Activated naive CD4-positive, alpha-beta T cell treated with anti-CD3 and anti-CD28 coated beads for 36 hours (primary cell): ENCODE measurements at places on chromosomes 2 and 18.

GRCh38 chr2:64867253-64867996 is 121.8 kb upstream of the SLC1A4 start:
- no peak overlapping the region for H3K27ac ChIP-seq
- no peak for DNase-seq
- H3K36me3 ChIP-seq = no peaks in the 10 kb centered on the region
- no peaks in the 10 kb centered on the region for H3K4me1 ChIP-seq
- H3K27me3 ChIP-seq = peaks cover 3% of the 10 kb centered on the region
- no peak overlapping the region for H3K4me3 ChIP-seq

- no peaks in the 10 kb centered on the region for H3K36me3 ChIP-seq
- DNase-seq = no peak
- no peaks in the 10 kb centered on the region for H3K4me1 ChIP-seq
- no peak overlapping the region for H3K4me3 ChIP-seq
- H3K27me3 ChIP-seq = peaks cover 26% of the 10 kb centered on the region
Observed at GRCh38 chr18:11676386-11676785, 12.7 kb upstream of the GNAL start.

- no peak overlapping the region for H3K4me3 ChIP-seq
- DNase-seq = no peak
- H3K4me1 ChIP-seq = peaks cover 23% of the 10 kb centered on the region
Observed at GRCh38 chr2:54966165-54966832, 84.0 kb downstream of the RTN4 start.

GRCh38 chr2:235520787-235521186 is 26.9 kb downstream of the AGAP1 start:
- H3K4me3 ChIP-seq = no peak overlapping the region
- no peak for DNase-seq
- H3K36me3 ChIP-seq = no peaks in the 10 kb centered on the region
- H3K4me1 ChIP-seq = no peaks in the 10 kb centered on the region

- no peak overlapping the region for H3K27ac ChIP-seq
- H3K27me3 ChIP-seq = no peaks in the 10 kb centered on the region
- H3K4me1 ChIP-seq = no peaks in the 10 kb centered on the region
- no peaks in the 10 kb centered on the region for H3K36me3 ChIP-seq
Observed at GRCh38 chr2:138217975-138218374, 253.7 kb downstream of the HNMT start.

- DNase-seq = no peak
- no peaks in the 10 kb centered on the region for H3K36me3 ChIP-seq
- H3K27ac ChIP-seq = no peak overlapping the region
- H3K27me3 ChIP-seq = no peaks in the 10 kb centered on the region
Observed at GRCh38 chr18:4181086-4181485, 274.0 kb downstream of the DLGAP1 start.

GRCh38 chr2:111663471-111664274 is 220.3 kb downstream of the ANAPC1 start:
- DNase-seq = no peak
- H3K27ac ChIP-seq = no peak overlapping the region
- peaks cover 6% of the 10 kb centered on the region for H3K4me1 ChIP-seq

- H3K4me3 ChIP-seq = no peak overlapping the region
- no peaks in the 10 kb centered on the region for H3K4me1 ChIP-seq
- H3K27me3 ChIP-seq = no peaks in the 10 kb centered on the region
- no peak overlapping the region for H3K27ac ChIP-seq
Observed at GRCh38 chr2:236343400-236344161, 79.4 kb upstream of the ASB18 start.

- H3K27me3 ChIP-seq = no peaks in the 10 kb centered on the region
- DNase-seq = no peak
- no peak overlapping the region for H3K27ac ChIP-seq
- no peak overlapping the region for H3K4me3 ChIP-seq
- H3K36me3 ChIP-seq = peaks cover 10% of the 10 kb centered on the region
- H3K4me1 ChIP-seq = peaks cover 15% of the 10 kb centered on the region
Observed at GRCh38 chr18:36912887-36913286, 84.0 kb downstream of the KIAA1328 start.

DNA sequence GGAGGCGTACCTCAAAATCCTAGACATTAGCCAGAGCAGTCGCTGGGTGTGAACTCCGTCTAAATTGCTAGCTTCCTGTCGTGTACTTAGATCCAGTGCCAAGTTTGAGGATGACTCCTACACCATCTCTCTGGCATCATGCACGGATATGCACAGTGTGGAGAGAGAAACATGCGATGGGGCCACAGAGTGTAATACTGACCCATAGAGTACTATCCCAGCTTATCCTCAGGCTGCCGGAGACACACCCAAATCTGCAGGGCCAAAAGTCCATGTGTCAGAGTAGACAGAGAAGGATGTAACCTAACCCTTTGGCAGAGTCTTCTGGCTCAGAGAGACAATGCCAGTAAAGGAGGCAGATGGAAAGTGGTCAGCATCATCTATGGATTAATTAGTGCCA is 84.2 kb downstream of the ARL4C start:
- DNase-seq = no peak
- no peak overlapping the region for H3K27ac ChIP-seq
- no peaks in the 10 kb centered on the region for H3K36me3 ChIP-seq
- no peaks in the 10 kb centered on the region for H3K27me3 ChIP-seq
- peaks cover 32% of the 10 kb centered on the region for H3K4me1 ChIP-seq

- DNase-seq = no peak
- peaks cover 7% of the 10 kb centered on the region for H3K27me3 ChIP-seq
- H3K27ac ChIP-seq = no peak overlapping the region
- H3K36me3 ChIP-seq = no peaks in the 10 kb centered on the region
- no peak overlapping the region for H3K4me3 ChIP-seq
Observed at GRCh38 chr2:171675810-171676345, 11.4 kb upstream of the DYNC1I2 start.

DNA sequence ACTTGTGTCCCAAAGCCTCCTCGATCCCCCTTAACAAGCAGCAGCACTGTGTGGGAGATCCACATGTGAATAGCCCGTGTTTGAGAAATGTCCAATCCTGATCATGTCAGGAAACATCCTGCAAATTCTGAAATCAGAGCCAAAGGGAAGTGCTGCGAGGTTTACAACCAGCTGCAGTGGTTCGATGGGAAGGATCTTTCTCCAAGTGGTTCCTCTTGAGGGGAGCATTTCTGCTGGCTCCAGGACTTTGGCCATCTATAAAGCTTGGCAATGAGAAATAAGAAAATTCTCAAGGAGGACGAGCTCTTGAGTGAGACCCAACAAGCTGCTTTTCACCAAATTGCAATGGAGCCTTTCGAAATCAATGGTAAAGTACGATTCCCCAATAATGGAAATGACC is at the start of gene MARCO:
MARCO (plus strand) TSS at position 164 of the 400 bp plus-strand sequence; CDS start at position 271, 107 bp downstream.
- H3K27ac ChIP-seq = no peak within 1 kb of the TSS
- no peaks in the 10 kb centered on the region for H3K36me3 ChIP-seq
- H3K4me3 ChIP-seq = no peak within 1 kb of the TSS
- H3K4me1 ChIP-seq = no peaks in the 10 kb centered on the region

- H3K27me3 ChIP-seq = no peaks in the 10 kb centered on the region
- H3K27ac ChIP-seq = peak overlapping the region; percentile 0
- no peaks in the 10 kb centered on the region for H3K36me3 ChIP-seq
- H3K4me1 ChIP-seq = peaks cover 11% of the 10 kb centered on the region
Observed at GRCh38 chr2:148614014-148614321, 30.6 kb upstream of the EPC2 start.

DNA sequence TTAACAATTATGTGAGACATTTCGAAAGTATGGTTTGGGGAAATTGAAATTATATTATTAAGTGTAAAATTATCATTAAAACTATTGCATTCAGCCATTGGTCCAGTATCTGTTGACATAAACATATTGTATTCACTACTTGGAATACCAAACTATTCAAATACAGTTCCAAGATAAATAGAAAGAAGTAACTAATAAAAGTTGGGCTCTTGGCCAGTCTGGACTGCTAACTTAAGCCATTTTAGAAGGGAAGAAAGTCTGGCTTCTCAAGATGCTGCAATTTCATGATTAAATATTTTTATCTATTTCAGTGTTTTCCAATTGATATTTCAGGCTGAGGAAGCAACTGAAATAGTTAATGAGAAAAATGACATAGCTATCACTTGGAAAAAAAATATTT is 109.8 kb upstream of the CHRNA1 start:
- no peaks in the 10 kb centered on the region for H3K4me1 ChIP-seq
- no peak overlapping the region for H3K4me3 ChIP-seq
- H3K27me3 ChIP-seq = no peaks in the 10 kb centered on the region
- H3K27ac ChIP-seq = no peak overlapping the region
- H3K36me3 ChIP-seq = no peaks in the 10 kb centered on the region

- DNase-seq = no peak
- no peak overlapping the region for H3K27ac ChIP-seq
- peaks cover 3% of the 10 kb centered on the region for H3K27me3 ChIP-seq
- H3K4me1 ChIP-seq = no peaks in the 10 kb centered on the region
Observed at GRCh38 chr2:188909036-188909435, 65.1 kb upstream of the COL3A1 start.

- H3K27me3 ChIP-seq = no peaks in the 10 kb centered on the region
- H3K4me1 ChIP-seq = no peaks in the 10 kb centered on the region
- H3K27ac ChIP-seq = no peak overlapping the region
- no peaks in the 10 kb centered on the region for H3K36me3 ChIP-seq
- H3K4me3 ChIP-seq = no peak overlapping the region
- DNase-seq = no peak
Observed at GRCh38 chr2:140041811-140042210, 1261.6 kb upstream of the NXPH2 start.

DNA sequence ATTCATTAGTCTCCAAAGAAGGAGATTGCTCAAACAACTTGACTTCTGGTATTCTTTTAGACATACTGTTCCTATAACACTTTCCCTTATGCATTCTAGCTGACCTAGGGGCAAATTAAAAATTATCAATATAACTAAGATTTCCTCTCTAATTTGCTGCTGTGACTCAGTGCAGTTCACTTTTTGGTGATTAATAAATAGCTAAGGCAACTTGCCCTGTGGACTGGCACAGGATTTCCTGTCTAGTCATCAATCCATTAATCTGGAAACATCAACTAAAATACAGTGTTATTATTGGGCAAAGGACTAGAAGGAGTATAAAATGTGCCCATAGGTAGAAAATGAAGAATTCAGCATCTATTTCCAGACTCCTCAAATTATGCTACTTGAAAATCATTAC is 83.5 kb upstream of the SERPINE2 start:
- no peak for DNase-seq
- no peak overlapping the region for H3K27ac ChIP-seq
- no peaks in the 10 kb centered on the region for H3K36me3 ChIP-seq
- H3K4me3 ChIP-seq = no peak overlapping the region
- peaks cover 3% of the 10 kb centered on the region for H3K27me3 ChIP-seq

GRCh38 chr2:158457092-158457825 is 507 bp downstream of the PKP4 start:
- peaks cover 26% of the 10 kb centered on the region for H3K4me1 ChIP-seq
- peak overlapping the region; percentile 95 for H3K4me3 ChIP-seq
- peak; percentile 56 for DNase-seq
- no peaks in the 10 kb centered on the region for H3K27me3 ChIP-seq
- peak overlapping the region; percentile 79 for H3K27ac ChIP-seq
- H3K36me3 ChIP-seq = peaks cover 3% of the 10 kb centered on the region

- H3K36me3 ChIP-seq = no peaks in the 10 kb centered on the region
- no peak overlapping the region for H3K4me3 ChIP-seq
- H3K27me3 ChIP-seq = peaks cover 74% of the 10 kb centered on the region
- no peak overlapping the region for H3K27ac ChIP-seq
- peaks cover 30% of the 10 kb centered on the region for H3K4me1 ChIP-seq
Observed at GRCh38 chr18:905307-905947, 756 bp downstream of the ADCYAP1 start.

- H3K36me3 ChIP-seq = no peaks in the 10 kb centered on the region
- DNase-seq = no peak
- H3K4me1 ChIP-seq = no peaks in the 10 kb centered on the region
- no peak overlapping the region for H3K27ac ChIP-seq
Observed at GRCh38 chr2:204452464-204453023, 92.7 kb upstream of the PARD3B start.

DNA sequence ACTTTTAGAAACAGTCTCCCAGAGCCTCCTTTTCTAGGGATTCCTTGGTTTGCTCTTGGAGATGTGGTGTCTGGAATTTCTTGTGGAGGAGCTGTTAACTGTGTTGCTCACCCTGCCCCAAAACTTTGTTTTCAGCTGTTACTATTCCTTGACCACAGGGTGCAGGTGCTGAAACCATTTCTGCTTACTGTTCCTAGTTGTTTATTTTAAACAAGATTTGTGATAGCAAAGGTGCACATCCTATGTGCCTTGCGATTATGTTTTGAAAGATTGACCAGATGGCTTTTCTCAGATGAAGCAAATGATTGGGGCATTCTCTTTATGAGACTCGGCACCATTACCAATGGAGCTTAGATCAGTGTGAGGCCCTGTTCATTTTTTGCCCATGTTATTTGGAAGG is 111.2 kb downstream of the RAB3GAP1 start:
- DNase-seq = no peak
- H3K36me3 ChIP-seq = peaks cover 23% of the 10 kb centered on the region
- H3K4me3 ChIP-seq = no peak overlapping the region
- H3K4me1 ChIP-seq = peaks cover 11% of the 10 kb centered on the region
- H3K27ac ChIP-seq = no peak overlapping the region

DNA sequence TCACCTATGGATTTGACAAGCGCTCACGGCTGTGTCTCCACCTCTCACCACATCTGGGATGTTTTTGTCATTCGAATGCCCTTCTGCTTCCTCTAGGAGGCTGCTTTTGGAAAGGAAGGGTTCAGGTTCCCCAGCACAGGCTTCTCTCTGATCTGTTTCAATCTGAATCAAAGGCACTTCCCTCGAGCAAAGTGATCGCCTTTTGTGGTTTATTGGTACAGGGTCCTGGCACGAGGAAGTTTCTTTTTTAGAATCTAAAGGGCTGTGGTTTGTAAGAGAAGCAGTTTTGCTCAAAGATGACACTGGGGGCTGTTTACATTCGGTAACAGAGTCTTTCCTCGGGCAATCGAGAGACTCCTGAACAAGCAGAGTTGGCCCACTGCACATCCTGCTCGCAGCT is 145.0 kb downstream of the DAW1 start:
- no peak for DNase-seq
- no peaks in the 10 kb centered on the region for H3K4me1 ChIP-seq
- no peaks in the 10 kb centered on the region for H3K36me3 ChIP-seq
- no peaks in the 10 kb centered on the region for H3K27me3 ChIP-seq
- H3K27ac ChIP-seq = no peak overlapping the region
- no peak overlapping the region for H3K4me3 ChIP-seq

- H3K27me3 ChIP-seq = no peaks in the 10 kb centered on the region
- H3K4me3 ChIP-seq = no peak overlapping the region
- DNase-seq = no peak
- H3K4me1 ChIP-seq = no peaks in the 10 kb centered on the region
- no peak overlapping the region for H3K27ac ChIP-seq
Observed at GRCh38 chr2:134815741-134816140, 22.7 kb upstream of the ACMSD start.

GRCh38 chr2:202750763-202751427 is 116.1 kb downstream of the FAM117B start:
- DNase-seq = no peak
- peak overlapping the region; percentile 97 for H3K27ac ChIP-seq
- H3K4me1 ChIP-seq = peaks cover 67% of the 10 kb centered on the region
- H3K27me3 ChIP-seq = no peaks in the 10 kb centered on the region
- H3K36me3 ChIP-seq = peaks cover 25% of the 10 kb centered on the region
- H3K4me3 ChIP-seq = peak overlapping the region; percentile 48

- no peak overlapping the region for H3K27ac ChIP-seq
- no peak for DNase-seq
- peaks cover 10% of the 10 kb centered on the region for H3K27me3 ChIP-seq
- no peaks in the 10 kb centered on the region for H3K36me3 ChIP-seq
Observed at GRCh38 chr2:109624339-109624738, 10.2 kb downstream of the SOWAHC start.
